CD4-positive, alpha-beta T cell treated with Interferon gamma for 1 hour (primary cell): ENCODE measurements at places on chromosomes 3 and 15.
A peak's percentile ranks its signal among the peaks of the same experiment; 100 is the strongest.

DNA sequence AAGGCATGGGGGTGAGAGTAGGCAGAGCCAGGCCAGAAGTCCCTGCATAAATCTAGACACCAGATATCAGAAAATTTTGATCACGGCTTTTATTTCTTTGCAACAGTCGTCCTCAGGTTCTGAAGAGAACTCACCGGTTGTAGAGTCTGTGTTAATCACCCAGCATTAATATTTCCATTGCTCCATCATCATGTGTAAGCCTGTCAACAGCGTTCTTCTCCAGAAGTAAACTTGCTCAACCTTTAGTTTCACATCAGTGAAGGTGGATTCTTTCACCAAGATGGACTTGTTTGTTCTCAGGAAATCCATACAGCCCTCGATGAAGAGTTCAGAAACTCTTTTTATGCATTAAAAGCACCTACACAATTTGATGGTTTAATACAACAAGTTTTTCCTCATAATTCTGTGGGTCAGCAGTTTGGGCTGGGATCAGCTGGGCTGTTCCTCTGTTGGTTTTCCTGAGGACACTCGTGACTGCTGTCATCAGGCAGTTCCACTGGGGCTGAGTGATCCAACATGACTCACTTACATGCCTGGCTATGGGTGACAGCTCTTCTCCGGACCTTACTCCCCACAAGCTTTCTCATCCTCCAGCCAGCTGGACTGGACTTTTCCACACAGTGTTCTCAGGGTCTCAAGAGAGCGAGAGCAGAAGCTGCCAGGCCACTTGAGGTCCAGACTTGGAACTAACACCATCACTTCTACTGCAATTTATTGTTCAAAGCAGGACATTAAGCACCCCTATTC is 303.4 kb downstream of the ZNF621 start:
- DNase-seq, result no peak

GRCh38 chr3:27392950-27393679 is 23.9 kb upstream of the NEK10 start:
- no peak for DNase-seq

GRCh38 chr15:89057506-89058133 is 30.6 kb upstream of the ABHD2 start:
- DNase-seq, result peak; percentile 75

DNA sequence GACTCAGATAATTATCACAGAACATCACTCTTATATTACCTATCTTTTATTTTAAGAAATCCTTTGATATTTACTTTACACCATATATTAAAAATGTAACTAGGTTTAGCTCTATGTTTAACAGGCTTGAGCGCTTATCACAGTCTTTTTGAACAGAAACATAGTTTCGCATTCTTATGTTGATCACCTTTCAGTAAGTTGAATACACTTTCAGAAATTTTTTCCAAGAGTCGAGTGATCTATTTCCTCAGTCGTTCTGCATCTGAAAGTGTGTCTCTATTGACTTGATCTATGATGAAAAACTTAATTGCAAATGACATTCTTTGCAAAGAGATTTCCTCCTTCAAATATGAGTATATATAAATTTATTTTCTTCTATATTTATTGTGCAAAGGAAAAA is 516.6 kb upstream of the KCNMB2 start:
- no peak for DNase-seq

DNA sequence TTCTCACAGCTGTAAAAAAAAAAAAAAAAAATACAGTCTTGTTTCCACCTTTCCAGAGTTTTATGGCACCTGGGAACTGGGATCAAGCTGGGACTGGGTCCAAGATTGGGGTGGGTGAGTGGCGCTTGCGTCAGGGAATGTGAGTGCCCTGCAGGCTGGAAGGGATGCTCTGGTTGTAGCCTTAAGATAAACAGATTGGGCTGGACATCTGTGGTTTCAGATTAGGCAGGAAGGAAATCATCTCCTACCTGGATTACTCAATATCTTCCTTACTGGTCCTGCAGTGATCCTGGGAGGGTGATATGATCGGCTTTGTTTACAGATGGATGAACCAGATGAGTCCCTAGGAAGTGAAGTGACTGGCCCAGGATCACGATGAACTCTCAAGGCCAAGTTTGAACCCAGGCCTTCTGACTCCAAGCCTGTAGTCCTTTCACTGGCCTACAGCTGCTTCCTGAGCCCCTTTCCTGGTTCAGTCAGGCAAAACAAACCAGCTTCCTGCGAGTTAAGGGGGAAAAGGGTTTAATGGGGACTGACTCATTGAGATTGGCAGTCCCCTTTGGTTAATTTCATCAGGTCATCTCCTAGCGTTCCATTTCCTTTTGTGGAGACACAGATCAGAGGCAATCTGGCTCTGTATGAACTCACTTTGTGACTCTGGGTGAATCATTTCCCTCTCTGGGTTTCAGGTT is 179.8 kb downstream of the THSD4 start:
- no peak for DNase-seq

- no peak for DNase-seq
These were observed 209.5 kb downstream of the ZIC1 start for GRCh38 chr3:147618691-147619090.

GRCh38 chr3:110419601-110420000 is 652.0 kb upstream of the NECTIN3 start:
- no peak for DNase-seq

- no peak for DNase-seq
These were observed 606.8 kb upstream of the TBL1XR1 start for GRCh38 chr3:177804032-177804431.

DNA sequence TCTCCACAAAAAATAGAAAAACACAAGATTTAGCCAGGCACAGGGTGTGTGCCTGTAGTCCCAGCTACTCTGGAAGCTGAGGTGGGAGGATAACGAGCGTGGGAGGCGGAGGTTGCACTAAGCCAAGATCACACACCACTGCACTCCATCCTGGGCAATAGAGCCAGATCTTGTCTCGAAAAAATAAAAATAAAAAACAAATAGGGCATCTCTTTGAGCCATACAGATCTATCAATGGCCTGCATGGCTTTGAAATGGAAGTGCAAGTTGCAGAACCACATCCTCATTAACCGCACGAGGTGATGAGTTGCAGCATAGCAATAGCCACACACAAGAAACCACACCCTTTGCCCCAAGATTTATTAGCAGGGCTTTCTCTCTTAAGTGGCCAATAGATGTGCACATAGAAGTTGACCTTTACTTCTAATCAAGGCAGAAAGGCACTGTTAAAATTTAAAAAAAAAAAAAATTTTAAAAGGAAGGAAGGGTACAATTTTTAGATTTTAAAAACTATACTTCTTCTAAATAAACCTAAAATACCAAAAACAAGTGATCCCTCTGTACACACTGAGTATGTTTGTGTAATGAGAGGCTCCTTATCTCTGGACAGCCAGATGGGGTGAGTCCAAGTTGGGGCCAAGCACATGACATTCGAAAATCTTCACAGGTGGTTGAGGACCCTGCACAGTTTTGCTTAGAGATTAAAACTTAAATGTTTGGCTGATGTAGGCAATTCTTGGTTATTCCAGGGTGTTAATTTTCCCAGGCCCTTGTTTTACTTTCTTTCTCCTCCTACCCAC is 53.4 kb downstream of the FILIP1L start:
- peak; percentile 5 for DNase-seq

DNA sequence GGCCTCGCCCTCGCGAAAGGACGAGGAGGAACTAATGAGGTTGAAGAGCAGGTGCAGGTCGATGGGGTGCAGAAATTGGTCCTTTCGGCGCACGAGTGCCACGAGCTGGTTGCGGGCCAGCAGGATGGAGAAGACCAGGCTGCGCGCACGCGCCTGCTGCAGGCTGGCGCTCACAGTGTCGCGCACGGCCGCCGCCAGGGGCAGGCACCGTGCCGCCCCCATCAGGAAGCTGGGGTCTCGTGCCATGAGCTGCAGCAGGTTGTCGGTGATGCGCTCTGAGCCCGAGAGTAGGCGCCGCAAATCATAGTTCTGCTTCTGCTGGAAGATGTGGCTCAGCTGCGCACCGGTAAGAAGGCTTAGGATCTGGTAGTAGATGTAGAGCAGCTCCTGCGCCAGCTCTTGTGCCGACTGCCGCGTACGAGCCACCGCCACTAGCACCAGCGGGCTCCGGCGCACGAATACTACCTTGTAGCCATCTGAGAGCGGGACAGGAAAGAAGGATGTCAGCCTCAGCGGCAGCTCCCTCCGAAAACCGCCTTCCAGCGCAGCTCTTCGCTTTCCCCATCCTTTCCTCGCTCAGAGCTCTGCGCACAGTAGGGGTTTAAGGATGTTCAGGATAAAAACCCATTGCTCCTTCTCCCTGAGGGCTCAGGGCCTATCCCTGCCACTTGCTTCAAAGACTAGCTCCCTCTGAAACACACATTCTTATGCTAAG is 6.9 kb upstream of the MST1R start:
- DNase-seq, result no peak

DNA sequence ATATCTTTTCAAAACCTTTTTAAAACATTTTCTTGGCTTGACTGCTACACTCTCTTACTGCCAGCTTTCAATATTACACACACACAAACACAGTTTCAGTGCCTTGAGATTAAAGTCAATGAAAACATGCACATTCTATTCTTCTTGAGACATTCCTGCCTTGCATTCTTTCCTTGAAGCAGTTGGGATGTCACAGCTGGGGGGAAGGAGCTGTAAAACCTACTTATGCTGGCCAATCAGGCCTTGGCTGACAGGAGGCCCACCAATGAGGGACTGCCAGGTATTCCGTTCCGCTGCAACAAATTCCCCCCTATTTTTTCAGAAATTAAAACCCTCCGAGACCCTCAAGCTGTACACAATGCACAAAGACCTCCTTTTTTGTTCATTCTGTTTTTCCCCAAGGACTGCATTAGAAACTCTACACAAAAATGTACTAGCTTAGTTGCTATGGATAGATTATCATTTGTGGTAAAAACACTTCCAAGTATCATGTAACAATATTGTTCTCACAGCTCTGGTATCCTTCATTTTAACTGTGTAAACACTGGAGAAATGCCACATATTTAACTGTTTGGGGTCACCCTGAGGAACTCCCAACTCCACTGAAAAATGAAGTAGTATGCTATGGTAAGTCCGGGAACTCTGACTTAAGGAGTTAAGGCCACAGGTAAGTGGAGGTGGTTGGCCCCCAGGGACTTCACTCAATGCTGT is 18.5 kb downstream of the FSTL1 start:
- DNase-seq, result no peak

DNA sequence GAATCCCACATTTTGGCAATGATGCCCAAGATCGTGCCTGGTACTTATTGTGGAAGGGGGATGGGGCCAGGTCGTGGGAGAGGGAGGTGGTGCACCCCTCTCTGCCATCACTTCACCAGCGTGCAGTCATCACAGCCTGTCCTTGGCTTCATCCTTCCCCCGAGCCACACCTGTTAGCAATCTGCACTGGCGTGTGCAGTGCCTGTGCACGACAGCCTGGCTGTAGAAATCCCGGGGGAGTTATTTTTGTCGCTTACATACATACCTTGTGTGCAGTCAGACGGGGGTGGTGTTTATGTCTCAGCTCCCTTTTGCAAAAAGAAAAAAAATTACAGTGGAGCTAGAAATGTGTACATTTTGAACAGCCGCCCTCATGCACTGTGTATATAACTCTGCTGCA is 216.0 kb downstream of the TLE3 start:
- DNase-seq, result no peak

- no peak for DNase-seq
These were observed 65.0 kb downstream of the WWTR1 start for GRCh38 chr3:149592758-149593240.

GRCh38 chr3:156862338-156862737 is 36.2 kb downstream of the LEKR1 start:
- no peak for DNase-seq

- DNase-seq, result peak; percentile 69
These were observed 4.5 kb upstream of the RFT1 start for GRCh38 chr3:53134631-53135232.

- DNase-seq, result no peak
These were observed 28.9 kb downstream of the TBC1D2B start for GRCh38 chr15:78048628-78048920.

DNA sequence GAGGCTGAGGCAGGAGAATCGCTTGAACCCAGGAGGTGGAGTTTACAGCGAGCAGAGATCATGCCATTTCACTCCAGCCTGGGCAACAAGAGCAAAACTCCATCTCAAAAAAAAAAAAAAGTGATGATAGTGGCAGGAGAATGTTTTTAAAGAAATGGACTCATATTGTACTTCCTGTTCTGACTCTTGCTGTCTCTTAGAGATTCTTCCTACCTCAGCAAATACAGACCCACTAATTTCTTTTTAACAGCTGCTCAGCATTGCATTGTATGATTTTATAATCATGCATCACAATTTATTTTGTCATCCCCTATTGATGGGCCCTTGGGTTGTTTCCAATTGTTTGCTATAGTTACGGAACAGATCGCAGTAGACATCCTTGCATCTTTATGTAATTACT is 8.8 kb upstream of the ANKDD1A start:
- DNase-seq, result no peak

DNA sequence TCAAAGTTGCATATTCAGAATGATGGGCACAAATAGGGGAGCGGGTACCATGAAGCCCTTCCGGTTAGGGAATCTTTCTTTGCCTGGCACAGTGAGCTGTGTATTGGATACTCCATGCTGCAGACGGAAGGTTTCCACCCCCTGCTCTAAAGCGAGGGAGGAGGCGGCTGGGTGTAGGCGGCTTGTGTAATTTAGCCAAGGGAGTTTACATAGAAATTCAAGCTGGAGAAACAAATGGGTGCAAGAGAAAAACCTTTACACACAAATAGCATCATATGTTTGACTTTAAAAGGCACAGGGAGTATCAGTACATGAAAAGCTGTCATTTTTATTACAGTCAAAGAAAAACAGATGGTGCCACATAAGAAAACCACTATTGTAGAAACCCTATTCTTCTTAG is 59.3 kb upstream of the ADCY5 start:
- DNase-seq, result no peak

GRCh38 chr3:128447561-128448013 is 19.1 kb downstream of the DNAJB8 start:
- DNase-seq, result no peak

- DNase-seq, result no peak
These were observed 2.0 kb downstream of the AP2M1 start for GRCh38 chr3:184176377-184177330.

DNA sequence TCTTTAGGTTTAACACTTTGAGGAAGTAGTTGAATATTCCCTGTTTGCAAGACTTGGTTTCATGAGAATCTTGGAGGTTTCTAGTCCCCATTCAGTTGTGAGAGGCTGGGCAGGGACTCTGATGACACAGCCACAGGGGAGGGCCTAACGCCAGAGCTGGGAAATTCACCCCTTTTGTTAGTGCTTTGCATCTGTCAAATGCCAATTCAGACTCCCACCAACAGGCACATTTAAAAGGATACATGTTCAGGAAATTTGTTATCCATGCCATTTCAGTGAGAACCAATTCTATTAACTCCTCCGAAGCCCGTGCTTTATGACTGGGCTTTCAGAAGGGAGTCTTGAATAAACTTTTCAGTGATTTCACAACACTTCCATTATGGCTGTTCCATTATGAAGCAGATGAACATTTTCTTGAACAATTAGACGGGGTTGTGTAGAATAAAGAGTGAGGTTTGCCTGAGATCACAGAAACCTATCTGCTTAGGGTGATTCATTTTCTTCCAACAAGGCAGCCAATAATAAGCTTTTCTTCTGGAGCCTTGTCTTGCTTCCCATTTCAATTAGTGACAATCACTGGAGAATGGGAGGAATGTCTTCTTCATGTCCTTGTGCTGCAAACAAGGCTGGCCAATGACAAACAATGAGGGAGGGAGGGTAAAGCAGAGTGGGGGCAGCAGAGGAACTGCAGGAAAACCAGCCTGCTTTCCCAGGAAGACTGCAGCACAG is 90.6 kb downstream of the SOX14 start:
- DNase-seq, result no peak
